Fibroblast of skin of scalp (primary cell): ENCODE measurements at places on chromosomes 3 and 15.

DNA sequence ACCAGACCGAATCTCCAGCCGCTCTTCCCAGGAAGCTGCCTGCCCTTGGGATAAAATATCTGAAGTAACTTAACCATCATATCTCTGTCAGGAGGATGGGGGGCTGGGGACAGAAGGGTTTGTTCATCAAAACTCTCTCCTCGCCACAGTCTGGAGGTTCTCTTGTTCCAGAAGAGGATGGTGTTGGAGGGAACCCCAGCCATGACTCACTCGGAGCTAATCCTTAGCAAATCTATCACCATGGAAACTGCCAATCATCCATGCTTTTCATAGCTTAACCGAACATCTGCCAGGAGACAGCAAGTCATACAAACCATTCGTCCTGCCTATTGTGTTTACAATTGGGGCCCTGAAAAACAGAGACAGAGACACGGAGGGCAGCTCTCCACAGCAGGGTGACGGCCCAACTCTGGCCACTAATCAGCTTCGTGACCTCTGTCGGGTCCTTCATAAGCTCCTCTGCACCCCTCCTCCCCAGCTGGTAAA is 73.8 kb upstream of the HEG1 start:
- peak; percentile 99 for DNase-seq

DNA sequence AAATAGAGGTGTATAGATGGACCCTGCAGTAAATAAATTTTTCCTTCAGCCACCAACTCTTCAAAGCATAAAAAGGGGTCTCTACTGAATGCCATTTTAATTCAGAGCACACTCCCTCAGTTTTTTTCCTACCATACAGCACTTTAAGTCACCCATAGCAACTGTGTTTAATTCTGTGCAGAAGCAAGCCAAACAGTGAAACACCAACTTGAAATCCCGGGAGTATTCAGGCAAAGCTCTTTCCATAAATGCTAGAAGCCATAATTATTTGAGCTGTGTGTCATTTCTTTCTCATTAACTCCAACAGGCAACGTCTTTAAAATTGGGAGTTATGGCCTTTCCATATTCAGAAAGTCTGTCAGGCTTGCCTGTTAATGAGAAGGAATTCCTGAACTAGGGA is 562.1 kb downstream of the GRM7 start:
- DNase-seq: no peak

DNA sequence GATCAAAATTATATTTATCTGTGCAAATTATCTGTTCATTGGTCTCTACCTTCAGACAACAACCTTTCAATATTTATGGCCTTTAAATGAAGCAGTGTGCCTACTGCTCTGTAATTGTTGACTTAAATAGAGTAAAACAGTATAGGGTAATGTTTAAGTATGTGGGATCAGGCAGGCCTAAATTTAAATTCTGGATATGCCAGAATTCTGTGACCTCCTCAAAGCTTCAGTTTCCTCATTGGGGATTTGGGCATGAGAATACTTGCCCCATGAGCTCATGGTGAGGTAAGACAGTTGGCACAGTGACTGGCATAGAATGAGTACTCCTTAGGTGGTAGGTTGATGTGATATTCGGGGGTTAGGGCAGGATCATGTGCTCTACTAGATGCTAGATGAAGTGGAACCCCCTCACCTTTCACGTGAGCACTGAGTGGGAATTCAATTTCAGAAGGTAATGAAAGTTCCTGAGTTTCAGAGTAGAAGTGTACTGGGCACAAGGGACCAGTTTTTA is 14.9 kb downstream of the ARL8B start:
- no peak for DNase-seq

DNA sequence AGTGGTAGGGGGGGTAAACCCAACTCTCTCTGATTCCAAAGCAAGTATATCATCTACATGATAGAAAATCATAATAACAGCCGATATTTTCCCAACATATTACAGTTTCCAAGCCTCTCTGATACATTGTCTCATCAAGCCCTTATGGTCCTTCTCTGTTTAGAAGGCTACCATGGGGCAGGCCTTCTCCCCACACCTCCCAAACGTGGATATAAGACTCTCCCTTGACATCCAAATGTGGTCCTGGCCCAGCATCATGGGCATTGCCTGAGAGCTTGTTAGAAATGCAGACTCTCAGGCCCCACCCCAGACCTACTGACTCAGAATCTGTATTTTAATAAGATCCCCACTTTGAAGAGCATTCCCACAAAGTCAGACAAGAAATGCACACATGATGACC is 17.7 kb upstream of the CCR9 start:
- no peak for DNase-seq

GRCh38 chr3:56144805-56145204 is 323.5 kb downstream of the ERC2 start:
- peak; percentile 52 for DNase-seq

DNA sequence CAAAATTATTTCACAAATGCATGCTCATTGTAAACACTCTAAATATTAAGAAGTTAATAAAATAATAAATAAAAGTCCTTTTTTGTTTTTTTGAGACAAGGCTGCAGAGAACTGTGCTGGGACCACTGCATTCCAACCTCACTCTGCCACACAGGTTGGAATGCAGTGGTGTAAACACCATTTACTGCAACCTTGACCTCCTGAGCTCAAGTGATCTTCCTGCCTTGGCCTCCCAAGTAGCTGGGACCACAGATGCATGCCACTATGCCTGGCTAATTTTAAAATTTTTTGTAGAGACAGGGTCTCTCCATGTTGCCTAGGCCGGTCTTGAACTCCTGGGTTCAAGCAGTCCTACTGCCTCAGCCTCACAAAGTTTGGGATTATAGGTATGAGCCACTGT is 578.4 kb downstream of the ZIC1 start:
- no peak for DNase-seq

DNA sequence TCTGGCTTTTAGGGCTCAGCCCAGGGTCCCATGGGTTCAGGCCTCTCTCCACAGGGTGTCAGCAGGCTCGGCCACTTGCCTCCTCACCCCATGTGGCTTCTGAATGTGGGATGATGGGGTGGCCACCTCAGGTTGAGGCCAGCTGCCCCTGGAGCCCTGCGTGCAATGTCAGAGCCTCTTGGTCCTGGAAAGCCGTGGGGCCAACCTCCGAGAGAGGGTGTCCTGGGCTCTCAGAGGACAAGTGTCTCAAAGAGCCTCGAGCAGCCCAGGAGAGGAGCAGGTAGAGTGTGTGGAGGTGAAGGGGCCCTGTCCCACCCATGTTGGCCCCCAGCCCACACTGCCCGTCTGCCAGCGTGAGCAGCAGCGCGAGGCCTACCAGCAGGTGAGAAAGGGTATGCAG is 86.0 kb downstream of the PLXNA1 start:
- DNase-seq: no peak

GRCh38 chr3:143751643-143752178 is 96.6 kb downstream of the SLC9A9 start:
- no peak for DNase-seq

DNA sequence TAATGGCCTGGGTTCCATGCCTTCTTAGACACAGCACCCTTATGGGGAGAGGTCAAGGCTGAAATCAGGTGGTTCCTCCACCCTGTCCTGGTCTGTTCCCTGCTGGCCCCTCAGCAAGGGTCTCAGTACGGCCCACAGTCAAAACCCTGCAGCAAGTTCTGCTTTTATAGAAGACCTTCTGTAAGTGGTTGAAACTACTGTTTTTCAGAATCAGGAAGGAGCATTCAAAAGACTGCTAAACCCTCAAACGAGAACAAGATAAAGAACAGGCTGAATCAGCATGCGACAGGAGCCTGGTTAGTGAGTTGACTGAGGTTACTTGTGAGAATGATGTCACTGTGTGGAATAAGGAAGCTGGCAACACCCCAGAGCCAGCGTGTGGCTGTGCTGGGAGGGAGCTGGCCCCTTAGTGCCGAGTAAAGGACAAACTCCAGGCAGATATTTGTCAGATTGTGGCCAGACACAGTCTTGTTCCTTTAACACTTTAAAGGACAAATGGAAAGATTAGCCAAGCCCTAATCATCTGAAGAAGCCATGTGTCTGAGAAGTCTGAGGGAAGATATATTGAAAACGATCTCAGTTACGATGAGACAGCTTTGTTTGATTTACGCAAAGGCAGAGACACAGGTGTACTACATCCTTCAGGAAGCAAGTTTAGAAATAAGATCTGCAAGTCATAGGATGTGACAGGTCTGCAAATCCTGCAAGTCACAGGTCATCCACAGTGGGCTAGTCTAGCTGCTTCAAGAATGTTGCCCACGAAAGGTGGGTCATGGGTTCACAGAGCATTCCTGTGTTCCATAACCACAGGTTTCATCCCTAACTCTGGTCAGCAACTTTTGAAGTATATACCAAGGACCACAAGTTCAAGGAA is 54.0 kb downstream of the B3GNT5 start:
- DNase-seq: peak; percentile 62

DNA sequence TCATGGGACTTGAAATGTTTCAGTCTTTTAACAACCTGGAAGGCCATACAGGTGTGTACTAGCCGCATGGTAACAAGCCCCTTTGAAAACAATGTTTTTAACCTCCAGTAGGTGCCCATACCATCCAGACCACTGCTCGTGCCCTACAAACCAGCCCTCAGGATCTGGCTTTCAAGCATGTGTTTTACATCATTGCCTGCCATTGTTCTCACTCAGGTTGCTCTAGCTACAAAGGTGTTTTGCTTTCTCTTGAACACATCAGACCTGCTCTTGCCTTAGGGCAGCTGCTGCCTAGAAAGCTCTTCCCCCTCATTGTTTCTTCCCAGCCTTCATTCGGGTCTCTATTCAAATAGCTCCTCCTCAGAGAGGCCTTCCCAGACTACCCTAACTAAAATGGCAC is 32.3 kb upstream of the MAP3K13 start:
- DNase-seq: no peak

- peak; percentile 64 for DNase-seq
Measured at GRCh38 chr3:160372780-160373179, 26.2 kb downstream of the IFT80 start.

DNA sequence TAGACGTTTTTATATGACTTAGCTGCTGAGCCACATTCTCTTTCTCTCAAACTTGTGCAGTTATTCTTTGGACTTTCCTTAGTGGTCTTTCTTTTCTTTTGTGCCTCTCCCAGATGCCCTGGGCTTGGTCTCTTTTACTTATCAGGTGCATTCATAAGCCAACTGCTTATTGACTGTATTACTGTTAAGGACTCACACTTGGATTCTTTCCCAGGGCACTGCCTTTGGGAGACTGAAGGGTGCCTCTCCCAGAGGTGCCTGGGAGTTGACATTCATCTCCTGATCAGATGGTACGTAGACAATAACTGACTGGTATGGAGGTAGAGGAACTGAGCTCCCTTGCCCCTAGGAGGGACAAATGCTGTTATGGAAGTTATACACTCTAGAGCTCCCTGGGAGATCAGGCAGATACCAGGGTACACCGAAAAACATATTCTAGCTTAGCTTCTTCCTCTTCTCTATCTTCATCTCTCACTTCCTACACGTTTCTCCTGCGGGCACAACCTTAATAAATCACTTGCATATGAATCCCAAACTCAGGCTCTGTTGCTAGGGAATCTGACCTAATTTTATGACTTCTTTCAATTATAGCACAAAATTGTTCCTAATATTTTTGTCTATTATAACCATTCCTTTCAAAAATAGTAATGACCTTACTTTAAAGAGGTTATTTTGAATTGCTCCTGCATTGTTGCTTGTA is 24.7 kb downstream of the PARP15 start:
- DNase-seq: no peak
